ENCODE measurements at places on chromosomes 2 and 18.
A peak's percentile ranks its signal among the peaks of the same experiment; 100 is the strongest.

- DNase-seq: no peak
These were observed 163.6 kb downstream of the TNS1 start for GRCh38 chr2:217839073-217839749.

- no peak for DNase-seq
These were observed 49.0 kb downstream of the FBLN7 start for GRCh38 chr2:112187046-112187715.

DNA sequence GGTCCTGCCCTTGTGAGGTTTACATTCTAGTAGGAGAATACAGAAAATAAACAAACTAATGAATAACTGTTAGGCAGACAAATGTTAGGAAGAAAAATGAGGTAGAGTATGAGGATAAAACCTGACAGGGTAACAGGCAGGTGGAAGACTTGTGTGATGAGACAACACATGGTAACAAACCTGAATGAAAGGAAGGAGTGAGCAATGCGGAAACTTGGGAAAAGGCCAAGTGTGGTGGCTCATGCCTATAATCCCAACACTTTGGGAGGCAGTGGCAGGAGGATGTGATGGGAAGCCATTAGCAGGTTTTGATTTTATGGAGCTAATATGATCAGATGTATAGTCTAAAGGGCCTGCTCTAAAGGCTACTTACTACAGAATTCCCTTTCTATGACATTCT is 74.2 kb downstream of the INO80D start:
- no peak for DNase-seq

DNA sequence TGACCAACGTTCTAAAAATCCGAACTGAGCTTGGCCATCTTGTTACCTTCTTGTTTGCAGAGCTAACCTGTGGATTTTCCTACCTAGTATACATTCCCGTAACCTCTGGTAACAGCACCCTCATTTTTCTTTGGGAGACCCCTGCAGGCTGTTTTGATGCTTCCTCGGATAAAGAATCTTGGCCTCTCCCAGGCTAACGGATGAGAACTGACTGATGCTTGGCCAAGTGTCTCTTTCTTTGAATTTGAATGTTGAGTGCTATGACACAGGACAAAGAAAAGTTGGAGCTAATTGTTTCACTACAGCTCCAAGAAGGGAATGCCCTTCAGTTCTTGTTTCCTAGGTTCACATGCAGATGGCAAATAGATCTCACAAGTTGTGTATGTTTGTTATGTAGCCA is 19.3 kb upstream of the CAVIN2 start:
- no peak for DNase-seq

GRCh38 chr2:212794471-212794870 is 255.9 kb upstream of the ERBB4 start:
- DNase-seq: no peak

DNA sequence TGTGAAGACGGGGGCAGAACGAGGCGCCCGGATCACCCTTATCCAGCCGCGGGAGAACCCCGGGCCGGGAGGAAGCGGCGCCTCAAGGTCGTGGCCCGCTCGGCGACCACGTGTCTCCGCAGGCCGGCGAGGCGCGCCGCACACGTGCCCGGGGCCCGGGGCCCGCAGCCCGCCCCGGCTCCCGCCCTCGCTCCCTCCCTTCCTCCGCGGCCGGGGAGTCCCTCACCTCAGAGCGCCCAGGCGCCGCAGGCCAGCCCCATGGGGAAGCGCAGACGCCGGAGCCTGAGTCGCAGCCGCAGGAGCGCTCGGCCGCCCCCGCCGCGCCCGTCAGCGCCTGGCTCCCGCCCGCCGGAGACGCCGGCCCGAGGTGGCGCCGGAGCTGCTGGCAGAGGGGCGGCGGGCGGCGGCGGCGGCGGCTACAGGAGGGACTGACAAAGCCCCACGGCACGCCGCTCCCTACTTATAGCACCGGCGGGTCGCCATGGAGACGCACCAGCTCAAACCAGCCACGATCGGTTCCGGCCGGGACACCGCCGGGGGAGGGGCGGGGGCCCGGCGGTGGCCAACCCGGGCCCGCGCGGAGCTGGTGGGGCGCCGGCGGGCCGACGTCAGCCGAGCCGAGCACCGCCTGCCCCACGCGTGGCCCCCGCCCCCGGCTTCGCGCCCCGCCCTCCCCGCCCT is at the start of gene ODC1:
Gene ODC1, minus strand, starts transcription at position 433 of the 681 bp plus-strand sequence. CDS start 3,295 bp downstream, outside the sequence.
- peak; percentile 98 for DNase-seq

GRCh38 chr2:159546716-159547430 is 69.5 kb downstream of the BAZ2B start:
- no peak for DNase-seq

DNA sequence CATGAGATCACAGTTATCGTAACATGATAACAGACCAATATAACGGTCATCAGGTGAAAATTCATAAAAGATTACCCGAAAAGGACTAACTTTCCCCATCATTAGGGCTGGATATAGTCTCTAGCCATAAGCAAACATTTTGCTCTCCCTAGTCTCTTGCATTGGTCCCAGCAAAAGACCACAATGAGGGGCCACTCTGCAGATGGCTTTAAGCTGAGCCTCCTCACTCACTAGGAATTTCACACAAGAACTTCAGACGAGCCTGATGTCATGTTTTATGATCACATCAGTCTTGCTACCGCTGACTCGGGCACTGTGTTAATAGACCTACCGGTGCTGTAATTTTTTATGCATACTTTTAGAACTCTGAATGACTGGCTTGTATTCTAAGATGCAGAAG is 35.2 kb downstream of the STK17B start:
- no peak for DNase-seq
